Mesothelial cell of epicardium (in vitro differentiated cells): ENCODE measurements at places on chromosomes 11 and 22. TPM values are rescaled to one million over a fixed set of nuclear protein-coding genes. Genes with fewer than 3 reads are reported as not detected.

ZNF215 gene
- 2.8 to 3.9 TPM (median 3.0 TPM) in 3 replicates for total RNA-seq

CD3D gene
- not detected in 3 replicates for total RNA-seq

RAG2 gene
- total RNA-seq, result not detected in 3 replicates

BRD1 gene
- total RNA-seq, result 60.3 to 65.0 TPM (median 64.1 TPM) in 3 replicates

TMEM223 gene
- total RNA-seq, result 17.4 to 21.4 TPM (median 19.2 TPM) in 3 replicates

WNT7B gene
- total RNA-seq, result 11.2 to 12.2 TPM (median 12.0 TPM) in 3 replicates

OR4D9 gene
- total RNA-seq, result not detected in 3 replicates

EML3 gene
- total RNA-seq, result 52.2 to 54.3 TPM (median 53.3 TPM) in 3 replicates

RAB1B gene
- 88.6 to 91.8 TPM (median 90.1 TPM) in 3 replicates for total RNA-seq

UBASH3B gene
- total RNA-seq, result 6.6 to 7.1 TPM (median 6.8 TPM) in 3 replicates

UBQLN3 gene
- 0.63 to 1.2 TPM (median 0.71 TPM) in 3 replicates for total RNA-seq

MISFA gene
- 7.6 to 8.9 TPM (median 8.0 TPM) in 3 replicates for total RNA-seq

RANBP1 gene
- total RNA-seq, result 154 to 155 TPM (median 154 TPM) in 3 replicates

RIMBP3C gene
- 0.31 to 0.71 TPM (median 0.38 TPM) in 3 replicates for total RNA-seq

MS4A1 gene
- total RNA-seq, result not detected in 3 replicates

SLC5A4 gene
- total RNA-seq, result not detected in 3 replicates

CACNA1I gene
- total RNA-seq, result 0.27 to 0.31 TPM (median 0.27 TPM) in 3 replicates

MYBPC3 gene
- not detected in 3 replicates for total RNA-seq

TEAD1 gene
- total RNA-seq, result 156 to 163 TPM (median 161 TPM) in 3 replicates

CRYAB gene
- 0.49 to 0.74 TPM (median 0.63 TPM) in 3 replicates for total RNA-seq

SLC22A8 gene
- not detected in 3 replicates for total RNA-seq

SESN3 gene
- total RNA-seq, result 118 to 130 TPM (median 123 TPM) in 3 replicates

TBX1 gene
- total RNA-seq, result 0.34 to 0.45 TPM in 2 of 3 replicates, not detected in the other

SIDT2 gene
- 37.6 to 41.7 TPM (median 39.4 TPM) in 3 replicates for total RNA-seq

MUC5AC gene
- not detected in 3 replicates for total RNA-seq

OR51B4 gene
- total RNA-seq, result 0.25 to 0.65 TPM (median 0.47 TPM) in 3 replicates

LMNTD2 gene
- total RNA-seq, result 16.5 to 17.4 TPM (median 16.6 TPM) in 3 replicates

CDC42BPG gene
- 24.6 to 30.1 TPM (median 25.0 TPM) in 3 replicates for total RNA-seq

NPAS4 gene
- total RNA-seq, result 1.00 to 1.2 TPM (median 1.1 TPM) in 3 replicates

OR5A1 gene
- not detected in 3 replicates for total RNA-seq

PGA4 gene
- total RNA-seq, result not detected in 3 replicates

IRAG1 gene
- 13.1 to 13.8 TPM (median 13.6 TPM) in 3 replicates for total RNA-seq

OR10A2 gene
- total RNA-seq, result not detected in 3 replicates

PEX16 gene
- total RNA-seq, result 19.8 to 23.1 TPM (median 20.7 TPM) in 3 replicates

FAM180B gene
- total RNA-seq, result 0.18 to 0.36 TPM (median 0.27 TPM) in 3 replicates

TSPAN32 gene
- total RNA-seq, result 0.94 to 1.8 TPM (median 1.2 TPM) in 3 replicates
